ENCODE measurements at places on chromosomes 7 and 10.

- DNase-seq, result no peak
Observed at GRCh38 chr7:139613971-139614411, 90.5 kb downstream of the CLEC2L start.

GRCh38 chr10:129491123-129491734 lies 24.2 kb downstream of the MGMT start:
- DNase-seq, result no peak

- no peak for DNase-seq
Observed at GRCh38 chr10:101655570-101655969, 39.4 kb downstream of the FBXW4 start.

- no peak for DNase-seq
Observed at GRCh38 chr7:78080811-78081210, 282.2 kb downstream of the PHTF2 start.

DNA sequence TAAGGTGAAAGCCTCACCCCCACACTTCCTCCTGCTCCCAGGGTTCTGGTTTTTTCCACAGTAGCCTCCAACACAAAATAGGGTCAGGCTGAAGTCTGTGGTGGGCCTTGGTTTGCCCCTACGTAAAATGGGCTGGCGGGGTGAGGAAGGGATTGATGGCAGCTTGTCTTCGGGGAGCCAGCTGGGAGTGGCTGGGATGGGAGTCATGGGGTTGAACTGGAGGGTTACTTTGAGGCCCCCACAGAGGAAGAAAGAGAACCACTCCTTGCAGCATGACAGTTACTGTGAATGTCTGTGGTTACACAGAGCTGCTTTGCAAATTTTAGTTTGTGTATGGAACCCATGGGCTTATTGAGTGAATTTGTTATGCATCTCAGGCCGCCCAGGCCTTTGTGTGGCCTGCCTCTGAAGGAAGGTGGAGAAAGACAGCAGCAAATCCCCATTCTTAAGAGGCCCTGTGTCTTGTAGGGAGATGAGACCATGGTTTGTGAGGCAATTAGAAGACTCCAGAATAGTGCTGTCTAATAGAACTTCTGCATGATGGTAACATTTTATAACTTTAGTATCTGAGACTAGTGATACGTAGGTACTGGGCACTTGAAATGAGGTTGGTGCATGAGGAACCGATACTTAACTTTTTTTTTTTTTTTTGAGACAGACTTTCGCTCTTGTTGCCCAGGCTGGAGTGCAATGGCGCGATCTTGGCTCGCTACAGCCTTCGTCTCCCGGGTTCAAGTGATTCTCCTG lies 8.1 kb downstream of the TRIM8 start:
- no peak for DNase-seq

- DNase-seq, result no peak
Observed at GRCh38 chr10:71232089-71232998, 20.0 kb downstream of the UNC5B start.

DNA sequence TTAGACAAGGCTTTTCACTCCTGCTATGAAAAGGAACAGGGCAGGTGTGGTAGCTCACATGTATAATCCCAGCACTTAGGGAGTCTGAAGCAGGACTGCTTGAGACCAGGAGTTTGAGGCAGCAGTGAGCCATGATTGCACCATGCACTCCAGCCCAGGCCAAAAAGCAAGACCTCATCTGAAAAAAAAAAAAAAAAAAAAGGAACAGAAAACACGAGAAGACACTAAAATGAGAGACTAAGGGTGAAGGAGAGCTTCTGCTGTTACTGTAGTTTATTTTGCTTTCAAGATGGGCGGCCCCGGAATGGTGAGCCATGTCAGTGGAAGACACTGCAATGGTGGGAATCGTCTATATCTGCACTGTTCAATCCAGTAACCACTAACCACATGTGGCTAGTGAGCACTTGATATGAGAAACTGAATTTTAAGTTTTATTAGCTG lies 9.9 kb downstream of the PIP4K2A start:
- DNase-seq, result no peak
